ENCODE measurements at places on chromosomes 12 and 14.
A peak's percentile ranks its signal among the peaks of the same experiment; 100 is the strongest.

GRCh38 chr12:92541731-92542130, 161.1 kb upstream of the PLEKHG7 start:
- no peak for DNase-seq

- no peak for DNase-seq
Observed at GRCh38 chr14:99413172-99413571, 67.5 kb downstream of the SETD3 start.

DNA sequence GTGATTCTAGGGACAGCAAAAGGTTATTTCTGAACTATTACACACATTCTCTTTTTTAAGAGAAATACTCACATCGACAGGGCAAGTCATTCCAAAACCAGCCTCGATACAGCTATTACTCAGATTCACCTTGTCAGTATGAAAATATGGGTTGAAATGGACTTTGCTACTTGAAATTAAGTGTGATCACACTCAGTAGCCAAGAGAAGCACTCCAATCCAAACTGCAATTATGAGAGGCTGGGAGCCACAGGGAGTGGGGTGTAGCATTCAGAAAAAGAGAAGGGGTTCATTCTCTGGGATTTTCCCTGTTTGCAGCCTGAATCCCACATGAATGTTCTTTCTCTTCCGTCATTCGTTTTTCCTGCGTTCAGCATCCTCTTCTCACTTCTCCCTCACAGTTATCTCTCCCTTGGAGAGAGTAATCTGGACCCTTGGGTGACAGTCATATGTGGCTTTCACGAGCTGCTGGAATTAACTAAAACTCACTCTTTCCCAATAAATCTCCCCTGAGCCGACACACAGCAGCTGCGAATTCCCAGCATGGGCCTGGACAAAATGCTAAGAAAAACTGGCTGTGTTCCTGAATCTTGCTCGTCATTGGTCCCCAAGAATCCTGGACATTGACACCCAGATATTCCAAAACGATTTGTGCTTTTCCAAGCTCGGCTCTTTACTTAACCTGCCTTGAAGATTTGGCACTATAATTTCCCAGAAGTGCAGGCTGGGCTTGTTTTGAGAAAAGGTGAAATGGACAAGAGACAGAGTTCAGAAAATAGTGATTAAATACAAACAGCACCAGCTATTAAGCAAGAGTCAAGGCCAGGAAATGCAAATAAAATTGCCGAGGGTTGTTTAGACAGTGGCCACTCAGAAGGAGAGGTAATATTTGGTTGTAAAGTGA, 199.5 kb upstream of the PLEKHG7 start:
- DNase-seq = no peak

- DNase-seq = no peak
Observed at GRCh38 chr12:65584016-65584415, 240.3 kb upstream of the HMGA2 start.

DNA sequence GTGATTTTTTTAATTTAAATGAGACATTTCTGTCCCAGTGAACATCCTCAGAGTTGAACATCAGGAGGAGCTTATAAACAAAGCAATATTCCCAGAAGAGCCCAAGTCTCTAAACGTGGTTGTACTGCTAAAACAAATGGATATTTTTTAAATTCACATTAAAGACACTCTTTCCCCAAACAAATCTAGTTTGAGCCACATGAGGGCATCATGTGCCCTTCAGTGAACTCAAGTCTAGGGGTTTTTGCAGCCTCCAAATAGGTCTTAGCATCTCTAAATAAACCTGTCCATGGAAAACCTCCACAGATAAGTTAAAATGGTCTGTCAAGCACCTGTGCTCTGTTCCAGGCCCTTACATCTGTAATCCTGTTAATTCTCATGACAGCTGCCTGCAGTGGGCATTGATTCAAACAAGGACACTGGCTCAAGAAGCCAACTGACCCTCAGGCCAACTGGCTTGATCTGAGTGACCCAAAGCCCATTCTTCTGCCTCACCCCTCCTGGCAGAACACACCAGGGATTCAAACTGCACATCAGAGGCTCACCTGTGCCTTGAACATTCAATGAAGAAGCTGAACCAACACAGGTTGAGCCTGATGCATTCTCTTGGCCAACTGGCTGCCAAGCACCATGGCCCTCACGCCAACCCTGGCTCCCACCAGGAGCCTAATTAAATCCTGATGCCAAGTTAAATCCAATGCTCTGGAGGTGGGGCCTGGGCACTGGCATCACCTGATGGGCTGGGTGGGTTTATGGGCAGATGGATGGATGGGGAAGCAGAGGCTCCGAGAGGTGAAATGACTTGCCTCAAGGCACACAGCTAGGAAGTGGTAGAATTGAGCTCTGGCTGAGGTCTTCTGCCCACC, 8.6 kb downstream of the ISCU start:
- DNase-seq = peak; percentile 73

DNA sequence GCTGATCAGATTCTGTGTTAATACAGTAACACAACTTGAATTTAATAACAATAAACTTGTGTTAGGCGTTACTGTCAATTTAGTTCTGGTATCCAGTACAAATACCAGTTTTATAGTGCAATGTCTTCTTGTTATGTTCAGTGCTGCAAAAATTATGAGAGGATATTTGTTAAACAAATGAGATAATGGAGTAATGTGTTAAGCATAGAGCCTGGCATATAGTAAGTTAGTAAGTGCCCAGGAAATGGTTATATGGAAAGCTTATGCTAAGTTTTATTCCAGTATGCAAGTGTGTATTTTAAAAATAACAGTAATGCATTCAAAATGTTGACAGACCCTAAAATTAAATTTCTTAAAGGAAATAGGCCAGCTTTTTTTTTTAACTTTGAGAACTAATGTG, 1.8 kb downstream of the VRK1 start:
- DNase-seq = no peak

DNA sequence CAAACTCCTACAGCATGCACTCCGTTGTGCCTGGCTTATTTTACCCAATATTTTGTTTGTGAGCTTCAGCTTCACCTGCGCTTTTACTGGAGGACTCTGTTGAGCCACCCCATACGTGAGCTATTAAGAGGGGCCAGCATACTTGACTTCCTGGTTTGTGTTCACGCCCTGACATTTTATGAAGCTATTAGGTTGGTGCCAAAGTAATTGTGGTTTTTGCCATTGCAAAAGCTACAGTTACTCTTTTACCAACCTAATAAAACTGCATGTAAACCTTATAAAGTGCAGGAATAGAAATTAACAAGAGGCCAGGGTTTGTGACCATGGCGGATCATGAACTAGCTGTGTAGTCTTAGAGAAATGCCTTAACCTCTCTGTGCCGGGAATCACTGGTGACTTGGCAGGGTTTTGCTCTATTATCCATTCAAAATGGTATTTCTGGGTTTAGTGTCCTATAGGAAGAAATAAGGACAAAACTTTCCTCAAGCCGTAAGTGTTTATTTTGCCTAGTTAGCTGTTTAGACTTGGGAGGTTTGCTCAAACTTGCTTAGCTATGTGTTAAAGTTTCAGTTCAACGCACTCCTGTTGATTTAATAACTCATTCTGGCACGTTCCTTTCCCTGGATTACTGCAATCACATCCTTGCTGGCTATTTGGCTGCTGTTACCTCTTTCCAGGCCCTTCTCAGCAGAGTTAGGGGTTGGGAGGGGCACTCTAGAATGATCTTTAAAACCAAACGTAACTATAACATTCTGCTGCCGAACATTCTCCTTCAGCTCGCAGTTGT, 1027.6 kb downstream of the BCL11B start:
- DNase-seq = no peak

DNA sequence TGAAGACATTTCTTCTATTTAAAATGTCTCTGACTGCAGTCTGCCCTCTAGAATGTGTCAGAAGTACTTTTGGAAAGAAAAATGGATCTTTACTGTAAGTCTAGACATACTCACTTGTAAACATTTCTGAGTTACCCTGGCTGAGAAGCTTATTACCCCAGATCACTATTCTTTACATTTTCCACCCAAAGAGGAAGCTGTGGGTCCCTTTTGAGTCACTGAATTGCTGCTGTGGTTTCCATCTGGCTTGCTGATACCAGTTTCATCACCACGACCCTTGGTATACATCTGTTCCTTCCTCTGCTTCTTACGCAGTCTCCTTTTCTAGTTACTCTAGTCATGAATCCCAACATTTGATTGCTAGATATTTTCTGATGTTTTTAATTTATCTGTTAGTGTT, 20.2 kb upstream of the CLEC4D start:
- DNase-seq = no peak

DNA sequence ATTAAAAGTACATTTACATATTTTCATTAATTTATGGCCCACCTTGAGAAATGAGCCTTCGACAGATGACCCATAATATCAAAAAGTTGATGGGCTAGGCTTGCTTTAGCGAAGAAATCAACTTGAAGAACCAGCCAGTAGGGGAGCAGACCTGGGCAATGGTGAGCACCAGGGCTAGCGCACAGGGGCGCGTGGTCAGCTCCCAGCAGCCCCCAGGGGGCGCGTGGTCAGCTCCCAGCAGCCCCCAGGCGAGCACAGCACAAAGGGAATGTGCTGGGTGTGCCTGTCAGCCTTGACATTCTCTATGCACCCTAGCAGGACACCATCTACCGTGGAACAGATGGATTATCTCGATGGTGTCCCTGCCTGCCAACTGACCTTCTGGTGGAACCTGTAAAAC, 15.3 kb upstream of the SOX5 start:
- DNase-seq = no peak

DNA sequence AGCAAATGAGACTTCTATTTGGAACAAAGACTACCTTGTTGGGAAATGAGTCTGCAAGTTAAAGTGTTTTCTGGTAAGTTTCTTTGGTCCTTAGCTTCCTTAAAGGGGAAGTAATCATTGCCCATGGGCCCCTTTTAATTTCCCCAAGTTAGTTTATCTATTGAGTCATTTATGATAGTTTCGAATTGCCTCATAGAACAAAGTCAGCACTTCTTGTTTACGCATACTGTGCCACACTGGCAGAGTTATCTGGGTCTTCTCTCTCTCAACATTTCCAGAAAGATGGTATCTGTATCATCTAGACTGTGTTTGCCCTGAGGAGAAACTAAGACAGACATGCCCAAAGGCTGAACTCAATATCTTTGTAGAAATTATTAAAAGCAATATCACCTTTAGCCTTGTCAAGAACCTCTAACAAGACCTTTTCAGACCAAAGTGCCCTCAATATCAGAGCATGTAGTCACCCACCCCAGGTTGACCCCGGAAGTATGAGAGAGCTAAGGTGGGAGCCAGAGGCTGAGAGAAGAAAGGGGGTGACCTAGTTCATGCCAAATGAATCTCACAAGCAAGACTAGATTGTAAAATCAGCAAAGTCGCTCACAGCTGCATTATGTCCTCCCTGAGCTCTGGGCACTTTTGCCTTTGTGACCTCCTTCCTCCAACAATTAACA, 40.0 kb downstream of the GPR65 start:
- no peak for DNase-seq

GRCh38 chr12:49200919-49201594, 12.2 kb upstream of the TUBA1A start:
- DNase-seq = peak; percentile 94

- DNase-seq = peak; percentile 56
Observed at GRCh38 chr12:39230086-39230485, 212.8 kb downstream of the KIF21A start.

DNA sequence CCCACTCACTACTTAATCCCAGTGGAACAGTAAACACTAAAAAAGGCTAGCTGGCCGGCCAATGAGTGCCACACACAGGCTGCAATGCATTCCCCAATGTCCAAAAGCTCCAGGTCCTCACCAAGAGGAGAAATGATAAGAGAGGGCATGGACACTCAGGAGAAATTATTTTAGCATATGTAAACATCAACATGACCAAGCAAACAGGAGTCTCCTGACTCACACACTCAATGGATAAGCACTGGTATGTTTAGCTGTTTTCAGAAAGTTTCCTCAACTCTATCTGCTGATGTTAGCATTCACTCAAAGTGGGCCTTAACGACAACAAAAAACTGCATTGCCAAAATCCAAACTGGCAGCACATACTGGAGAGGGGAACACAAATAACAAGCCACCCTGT, 105.0 kb downstream of the SLC2A13 start:
- DNase-seq = no peak

- peak; percentile 15 for DNase-seq
Observed at GRCh38 chr14:30330445-30330844, 228.5 kb upstream of the G2E3 start.
